ENCODE measurements at places on chromosomes 6 and 20. TPM values are rescaled to one million over a fixed set of nuclear protein-coding genes. Genes with fewer than 3 reads are reported as not detected.

Gene COL9A3
- total RNA-seq: 0.27 TPM

Gene ARHGAP40
- not detected for total RNA-seq

Gene GGT7
- total RNA-seq: 12.9 TPM

Gene TDP2
- 11.8 TPM for total RNA-seq

Gene CTCFL
- not detected for total RNA-seq

Gene PTPRK
- 0.81 TPM for total RNA-seq

Gene IYD
- total RNA-seq: under 0.01 TPM

Gene ERMARD
- 20.2 TPM for total RNA-seq

Gene COL9A1
- not detected for total RNA-seq

Gene TRPC4AP
- 43.1 TPM for total RNA-seq

Gene TCF21
- total RNA-seq: not detected

Gene PRPH2
- total RNA-seq: 0.27 TPM

Gene SIRPD
- total RNA-seq: 0.27 TPM

Gene CALHM6
- total RNA-seq: 77.8 TPM

Gene ZNF311
- 0.27 TPM for total RNA-seq

Gene TMEM244
- not detected for total RNA-seq

Gene MOG
- not detected for total RNA-seq

Gene EYA4
- under 0.01 TPM for total RNA-seq

Gene KHDRBS2
- total RNA-seq: 6.5 TPM

Gene C6orf136
- 12.9 TPM for total RNA-seq

Gene EIF6
- total RNA-seq: 233 TPM

Gene PPP1R14C
- total RNA-seq: under 0.01 TPM

Gene TRIM15
- not detected for total RNA-seq

Gene CLIC5
- under 0.01 TPM for total RNA-seq

Gene SLC22A7
- total RNA-seq: not detected

Gene PRND
- not detected for total RNA-seq

Gene CD93
- total RNA-seq: 5.9 TPM

Gene SNAI1
- total RNA-seq: 1.1 TPM

Gene IMPG1
- not detected for total RNA-seq

Gene PI3
- total RNA-seq: not detected

Gene TSPYL4
- 28.5 TPM for total RNA-seq

Gene MAPK14
- 98.0 TPM for total RNA-seq

Gene HLA-DOB
- 1.3 TPM for total RNA-seq

Gene GSTA2
- not detected for total RNA-seq

Gene SYNJ2
- 10.2 TPM for total RNA-seq

Gene VWA7
- 2.4 TPM for total RNA-seq

Gene PPP1R3G
- under 0.01 TPM for total RNA-seq

Gene DNMT3B
- total RNA-seq: 24.8 TPM

Gene RNF182
- 0.27 TPM for total RNA-seq

Gene CDKAL1
- 12.1 TPM for total RNA-seq
